ENCODE measurements at places on chromosomes 5 and 9.
A peak's percentile ranks its signal among the peaks of the same experiment; 100 is the strongest.

DNA sequence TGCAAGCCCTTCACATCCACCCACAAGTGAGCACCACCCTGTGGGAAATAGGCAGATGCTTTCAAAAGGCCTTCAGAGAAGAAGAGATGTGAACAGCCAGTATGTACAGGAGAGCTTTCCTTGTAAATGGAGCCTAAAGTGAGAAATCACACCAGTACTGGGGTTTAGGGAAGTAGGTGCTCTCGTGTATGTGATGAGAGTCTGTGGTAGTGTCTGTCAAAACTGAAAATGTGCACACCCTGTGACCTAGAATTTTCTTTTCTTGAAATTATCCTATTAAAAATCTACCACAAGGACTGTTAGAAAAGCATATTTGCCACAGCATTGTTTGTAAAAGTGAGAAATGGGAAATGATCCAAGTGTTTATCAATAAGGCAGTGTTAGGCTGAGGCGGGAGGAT, 16.6 kb downstream of the OTULINL start:
- DNase-seq: no peak

GRCh38 chr5:142150431-142150830, 41.9 kb downstream of the NDFIP1 start:
- DNase-seq: no peak

- DNase-seq: peak; percentile 58
Observed at GRCh38 chr5:177133853-177134696, 502 bp downstream of the NSD1 start.

DNA sequence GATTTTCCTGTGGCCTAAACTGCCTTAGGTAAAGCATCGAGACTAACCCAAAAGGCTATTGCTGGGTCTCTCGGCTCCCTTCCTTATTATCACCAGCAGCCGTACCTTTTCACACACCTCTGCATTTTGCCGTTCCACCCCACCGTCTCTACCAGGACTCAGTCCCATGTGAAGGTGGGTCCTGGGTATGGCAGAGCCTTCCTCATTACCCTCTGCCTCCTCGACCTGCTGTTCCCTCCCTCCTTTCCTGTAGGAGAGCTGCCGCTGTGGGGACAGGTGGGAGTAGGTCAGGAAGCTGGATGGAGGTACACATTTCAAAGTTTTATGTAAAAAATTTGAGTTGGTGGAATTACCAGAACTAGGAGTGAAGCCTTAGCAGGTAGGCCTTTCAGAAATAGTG, 1.8 kb downstream of the CCL28 start:
- no peak for DNase-seq

DNA sequence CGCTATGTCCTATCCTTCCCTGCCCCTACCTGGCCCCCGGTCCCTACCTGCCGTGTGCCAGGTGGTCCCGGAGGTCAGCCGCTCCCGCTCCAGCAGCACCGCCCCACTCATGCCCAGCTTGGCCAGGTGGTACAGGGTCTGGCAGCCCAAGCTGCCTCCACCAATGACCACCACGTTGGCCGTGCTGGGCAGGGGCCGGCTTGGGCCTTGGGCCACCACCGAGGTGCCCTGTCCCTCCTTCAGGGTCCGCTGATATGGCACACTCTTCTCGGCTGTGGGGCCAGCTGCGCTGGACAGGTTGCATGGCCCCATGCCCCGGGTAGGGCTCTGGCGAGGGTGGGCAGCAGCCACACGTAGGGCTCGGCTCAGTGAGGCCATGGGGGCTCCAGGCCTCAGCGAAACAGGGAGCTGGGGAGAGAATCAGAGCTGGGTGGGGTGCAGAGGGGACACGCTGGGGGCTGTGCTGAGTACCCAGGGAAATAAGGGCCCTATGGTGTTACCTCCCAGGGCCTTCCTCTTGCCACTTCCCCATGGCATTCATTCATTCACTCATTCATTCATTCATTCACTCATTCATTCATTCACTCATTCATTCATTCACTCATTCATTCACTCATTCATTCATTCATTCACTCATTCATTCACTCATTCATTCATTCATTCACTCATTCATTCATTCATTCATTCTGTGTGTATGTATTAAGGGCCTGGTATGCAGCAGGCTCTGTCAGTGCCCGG, 4.2 kb downstream of the SARDH start:
- DNase-seq: no peak

- DNase-seq: no peak
Observed at GRCh38 chr9:110224583-110224982, 16.6 kb upstream of the C9orf152 start.

DNA sequence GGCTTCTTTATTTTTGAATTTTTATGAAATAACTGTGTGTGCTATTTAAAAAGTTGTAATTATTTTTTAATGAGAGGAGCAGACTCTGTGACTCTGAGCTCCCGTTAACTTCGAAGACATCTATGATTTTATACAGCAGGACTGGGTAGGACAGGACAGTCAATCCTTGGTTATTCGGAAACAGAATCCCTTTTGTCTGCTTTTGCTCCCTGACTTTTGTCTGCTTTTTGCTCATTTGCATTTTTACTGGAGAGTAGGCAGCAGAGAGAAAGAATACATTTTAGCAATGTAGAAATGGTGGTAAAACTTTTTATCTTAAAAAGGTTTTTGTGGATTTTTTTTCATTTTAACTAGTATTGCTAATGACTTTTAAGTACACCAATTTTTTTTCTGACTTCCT, 303.6 kb downstream of the ARHGAP26 start:
- no peak for DNase-seq

GRCh38 chr5:132375957-132376356, 6.4 kb downstream of the SLC22A5 start:
- no peak for DNase-seq

DNA sequence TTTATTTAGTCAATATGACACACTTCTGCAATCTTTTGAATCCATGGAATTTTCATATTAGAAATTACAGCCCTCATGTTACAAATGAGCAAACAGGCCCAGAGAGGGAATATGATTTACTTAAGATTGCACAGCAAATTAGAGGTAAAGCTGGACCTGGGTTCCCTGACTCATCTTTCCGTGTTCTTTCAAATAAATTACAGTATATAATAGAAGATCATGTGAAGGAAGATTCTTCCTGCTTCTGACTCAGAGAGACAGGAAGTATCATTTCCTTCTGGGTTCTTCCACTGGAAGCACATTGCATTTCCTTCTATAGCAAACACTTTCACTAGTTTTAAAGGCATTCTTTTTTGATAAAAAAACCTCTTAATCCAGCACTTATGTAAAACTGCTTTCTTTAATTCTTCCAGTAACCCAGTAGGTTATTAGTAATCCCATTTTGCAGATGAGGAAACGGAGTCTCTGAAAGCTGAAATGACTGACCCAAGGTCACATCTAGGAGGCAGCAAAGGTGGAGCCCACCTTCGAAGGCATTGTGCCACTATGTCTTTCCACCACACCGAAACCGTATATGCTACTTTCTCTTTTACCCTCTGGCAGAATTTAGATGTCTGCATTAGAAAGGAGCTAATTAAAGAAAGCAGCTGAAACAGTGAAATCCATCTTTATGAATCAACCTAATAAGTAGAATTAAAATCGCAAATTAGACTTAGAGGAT, 566.7 kb upstream of the KLF4 start:
- DNase-seq: no peak

DNA sequence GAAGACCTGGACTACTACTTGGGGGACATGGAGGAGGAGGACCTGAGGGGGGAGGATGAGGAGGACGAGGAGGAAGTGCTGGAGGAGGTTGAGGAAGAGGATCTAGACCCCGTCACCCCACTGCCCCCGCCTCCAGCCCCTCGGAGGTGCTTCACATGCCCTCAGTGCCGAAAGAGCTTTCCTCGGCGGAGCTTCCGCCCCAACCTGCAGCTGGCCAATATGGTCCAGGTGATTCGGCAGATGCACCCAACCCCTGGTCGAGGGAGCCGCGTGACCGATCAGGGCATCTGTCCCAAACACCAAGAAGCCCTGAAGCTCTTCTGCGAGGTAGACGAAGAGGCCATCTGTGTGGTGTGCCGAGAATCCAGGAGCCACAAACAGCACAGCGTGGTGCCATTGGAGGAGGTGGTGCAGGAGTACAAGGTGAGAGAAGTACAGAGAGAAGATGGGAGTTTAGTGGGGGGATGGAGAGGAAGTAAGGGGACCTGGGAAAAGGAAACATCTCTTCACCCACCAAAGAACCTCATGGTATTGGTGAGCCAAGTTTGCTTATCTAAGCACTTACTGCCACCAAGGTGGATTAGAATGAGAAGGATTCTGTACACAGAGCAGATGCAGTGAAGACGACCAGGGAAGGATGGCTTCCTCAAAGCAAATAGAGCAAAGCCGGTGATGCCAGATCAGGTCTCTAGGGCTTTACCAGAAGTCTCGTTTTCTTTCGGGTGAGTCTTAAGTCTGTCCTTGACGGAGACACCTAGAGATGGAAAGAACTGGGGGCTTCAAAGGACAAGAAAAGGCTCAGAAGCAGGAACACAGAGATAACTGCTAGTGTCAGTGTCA, 1.5 kb downstream of the TRIM41 start:
- peak; percentile 64 for DNase-seq

DNA sequence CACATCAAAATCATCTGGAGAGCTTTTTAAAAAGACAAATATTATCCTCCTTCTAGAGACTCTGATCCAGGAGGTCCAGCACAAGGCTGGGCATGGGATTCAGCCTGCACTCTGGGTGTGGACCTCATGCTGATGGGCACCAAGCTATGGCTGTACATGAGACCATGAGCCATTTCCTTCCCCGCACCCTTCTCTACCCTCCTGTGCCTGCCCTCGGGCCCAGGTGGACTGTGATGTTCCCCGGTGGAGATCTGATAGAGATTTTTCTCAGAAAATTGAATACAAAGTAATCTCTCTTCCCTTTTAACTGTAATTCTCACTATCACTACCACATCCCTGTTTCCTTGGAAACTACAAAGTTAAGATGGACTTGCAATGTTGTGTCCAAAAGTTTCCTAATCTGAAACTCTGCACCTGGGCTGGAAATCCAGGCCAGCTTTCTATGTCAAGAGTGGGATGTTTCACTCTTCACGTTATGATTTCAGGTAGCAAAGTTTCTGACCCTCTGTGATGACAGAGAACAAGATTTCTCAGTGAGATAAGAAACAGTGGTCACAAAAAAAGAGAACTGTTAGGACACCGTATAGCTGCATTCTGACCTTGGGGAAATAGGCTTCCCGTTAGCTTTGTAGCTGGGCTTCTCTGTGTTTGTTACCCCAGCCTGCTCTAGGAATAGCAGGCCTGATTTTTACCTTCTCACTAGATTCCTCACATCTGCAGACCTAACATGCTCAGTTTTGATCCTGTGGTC, 11.5 kb downstream of the SFXN1 start:
- DNase-seq: no peak

DNA sequence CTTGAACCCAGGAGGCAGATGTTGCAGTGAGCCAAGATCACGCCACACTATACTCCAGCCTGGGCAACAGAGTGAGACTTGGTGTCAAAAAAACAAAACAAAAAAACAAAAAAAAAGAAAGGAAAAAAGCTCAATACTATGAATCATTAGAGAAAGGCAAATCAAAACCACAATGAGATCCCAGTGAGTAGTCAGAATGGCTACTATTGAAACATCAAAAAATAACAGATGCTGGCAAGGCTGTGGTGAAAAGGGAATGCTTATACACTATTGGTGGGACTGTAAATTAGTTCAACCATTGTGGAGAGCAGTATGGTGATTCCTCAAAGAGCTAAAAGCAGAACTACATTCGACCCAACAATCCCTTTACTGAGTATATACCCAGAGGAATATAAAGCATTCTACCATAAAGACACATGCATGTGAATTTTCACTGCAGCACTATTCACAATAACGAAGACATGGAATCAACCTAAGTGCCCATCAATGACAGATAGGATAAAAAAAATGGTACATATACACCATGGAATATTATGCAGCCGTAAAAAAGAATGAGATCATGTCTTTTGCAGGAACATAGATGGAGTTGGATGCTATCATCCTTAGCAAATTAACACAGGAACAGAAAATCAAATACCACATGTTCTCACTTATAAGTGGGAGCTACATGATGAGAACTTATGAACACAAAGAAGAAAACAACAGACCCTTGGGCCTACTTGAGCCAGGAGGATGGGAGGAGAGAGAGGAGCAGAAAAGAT, 81.9 kb upstream of the ARRDC3 start:
- DNase-seq: no peak

DNA sequence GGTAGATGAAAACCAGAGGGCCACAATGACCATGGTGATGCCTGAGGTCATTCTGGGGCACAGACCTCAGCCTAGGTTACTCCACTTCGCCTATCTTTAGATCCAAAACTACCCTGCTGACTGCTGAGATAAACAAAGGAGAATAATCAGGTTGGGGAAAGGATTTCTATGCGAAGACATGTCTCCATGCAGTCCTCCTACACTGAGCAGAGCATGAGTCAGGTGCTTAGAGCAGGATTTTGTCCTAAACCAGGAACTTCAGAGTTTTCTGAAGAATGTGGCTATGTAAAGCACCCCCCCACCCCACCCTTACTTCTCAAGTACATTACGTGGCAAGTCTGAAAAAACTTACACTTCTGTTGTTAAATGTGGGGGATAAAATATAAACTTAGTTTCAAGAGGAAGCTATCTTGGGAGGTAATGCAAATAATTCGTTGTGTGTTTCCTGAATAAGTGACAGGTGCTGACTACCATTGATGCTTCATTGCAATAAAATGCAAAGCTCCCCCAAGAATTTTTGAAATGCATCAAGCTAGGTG, 19.4 kb downstream of the PDCD1LG2 start:
- DNase-seq: no peak

- no peak for DNase-seq
Observed at GRCh38 chr9:129552064-129552463, 68.8 kb downstream of the C9orf50 start.

- DNase-seq: no peak
Observed at GRCh38 chr9:133638076-133638475, 1.9 kb downstream of the DBH start.

GRCh38 chr5:63500242-63500641, 462.0 kb downstream of the HTR1A start:
- no peak for DNase-seq

- DNase-seq: no peak
Observed at GRCh38 chr5:53167836-53168235, 58.3 kb upstream of the MOCS2 start.

- DNase-seq: peak; percentile 57
Observed at GRCh38 chr9:77455312-77455927, 192.7 kb downstream of the GNA14 start.

- peak; percentile 86 for DNase-seq
Observed at GRCh38 chr9:14322211-14323082, 8.5 kb upstream of the NFIB start.

- DNase-seq: no peak
Observed at GRCh38 chr5:152838241-152838786, 433.2 kb upstream of the NMUR2 start.

- no peak for DNase-seq
Observed at GRCh38 chr5:132674671-132675506, 1.1 kb downstream of the IL4 start.

GRCh38 chr5:153981905-153982605, 56.7 kb downstream of the FAM114A2 start:
- no peak for DNase-seq

GRCh38 chr9:85425153-85425611, 316.6 kb downstream of the AGTPBP1 start:
- DNase-seq: peak; percentile 65

DNA sequence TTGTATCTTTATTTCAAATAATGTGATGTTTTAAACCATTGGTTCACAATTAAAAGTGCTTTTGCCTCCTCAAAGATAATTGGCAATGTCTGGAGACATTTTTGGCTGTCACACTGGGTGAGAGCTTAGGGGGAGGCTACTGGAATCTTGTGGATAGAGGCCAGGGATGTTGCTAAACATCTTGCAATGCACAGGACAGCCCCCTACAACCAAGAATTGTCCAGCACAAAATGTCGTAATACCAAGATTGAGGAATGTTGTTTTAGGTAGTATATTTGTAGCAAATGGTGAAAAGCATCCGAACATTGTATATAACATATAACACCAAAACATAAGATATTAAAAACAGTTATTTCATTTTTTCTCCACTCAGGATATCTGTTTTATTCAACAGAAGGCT, 99.8 kb downstream of the SLC44A1 start:
- DNase-seq: no peak

Measured in activated naive CD4-positive, alpha-beta T cell treated with anti-CD3 and anti-CD28 coated beads, Interleukin-2, amount 10 ng/mL, durations not matched to agents 7 days and 5 days (primary cell).